LoVo (cell line): ENCODE measurements at places on chromosomes 13 and 19.
A peak's percentile ranks its signal among the peaks of the same experiment; 100 is the strongest.

- no peak for DNase-seq
These were observed 31.0 kb upstream of the SPRY2 start for GRCh38 chr13:80371840-80372509.

- DNase-seq = no peak
These were observed 3.3 kb downstream of the REX1BD start for GRCh38 chr19:18591735-18592385.

GRCh38 chr19:3062165-3063105, at the start of gene TLE5:
TSS of gene TLE5 (minus strand) at chr19:3062495. CDS start at chr19:3062200, 295 bp downstream.
- DNase-seq = peak; percentile 71

DNA sequence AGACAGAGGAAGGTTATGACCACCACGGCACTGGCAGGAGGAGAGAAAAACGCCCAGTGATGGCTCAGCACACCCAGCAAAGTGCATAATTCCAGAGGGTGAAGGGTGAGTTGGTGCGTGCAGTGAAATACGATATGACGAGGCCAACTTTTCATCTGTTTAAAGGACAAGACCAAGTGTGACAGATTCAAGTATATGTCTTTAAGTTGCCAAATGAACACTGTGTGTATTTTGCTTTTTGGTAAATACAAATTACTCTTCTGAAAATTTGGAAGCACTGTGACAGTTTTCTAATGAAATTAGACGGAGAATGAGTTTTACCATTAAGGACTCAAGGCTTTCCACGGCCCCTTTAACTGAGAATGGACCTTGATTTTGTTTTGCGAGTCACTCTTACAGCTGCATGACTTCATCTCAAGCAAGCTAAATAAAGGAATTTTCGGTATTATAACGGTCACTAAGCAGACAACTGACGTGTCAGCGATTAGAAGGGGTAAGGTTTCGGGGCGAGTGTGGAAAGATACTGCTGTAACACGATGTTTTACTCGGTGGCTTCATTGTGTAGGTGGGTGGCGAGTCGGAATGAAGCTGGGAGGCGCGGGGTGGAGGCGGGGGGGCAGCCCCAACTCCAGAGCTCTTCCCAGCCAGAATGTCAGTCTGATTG, 22.8 kb downstream of the COL4A2 start:
- DNase-seq = no peak

GRCh38 chr19:29880498-29881081, 61.4 kb upstream of the URI1 start:
- no peak for DNase-seq

GRCh38 chr19:48393559-48394330, at the start of gene GRIN2D:
TSS of gene GRIN2D (plus strand) at chr19:48393668. CDS start at chr19:48398393, 4,725 bp downstream.
- no peak for DNase-seq

GRCh38 chr19:44588771-44589112, 24.6 kb upstream of the IGSF23 start:
- DNase-seq = peak; percentile 69

- no peak for DNase-seq
These were observed 213.6 kb upstream of the CSNK1A1L start for GRCh38 chr13:37319031-37319443.

- DNase-seq = no peak
These were observed 57.2 kb downstream of the DHRS12 start for GRCh38 chr13:51746802-51747201.

DNA sequence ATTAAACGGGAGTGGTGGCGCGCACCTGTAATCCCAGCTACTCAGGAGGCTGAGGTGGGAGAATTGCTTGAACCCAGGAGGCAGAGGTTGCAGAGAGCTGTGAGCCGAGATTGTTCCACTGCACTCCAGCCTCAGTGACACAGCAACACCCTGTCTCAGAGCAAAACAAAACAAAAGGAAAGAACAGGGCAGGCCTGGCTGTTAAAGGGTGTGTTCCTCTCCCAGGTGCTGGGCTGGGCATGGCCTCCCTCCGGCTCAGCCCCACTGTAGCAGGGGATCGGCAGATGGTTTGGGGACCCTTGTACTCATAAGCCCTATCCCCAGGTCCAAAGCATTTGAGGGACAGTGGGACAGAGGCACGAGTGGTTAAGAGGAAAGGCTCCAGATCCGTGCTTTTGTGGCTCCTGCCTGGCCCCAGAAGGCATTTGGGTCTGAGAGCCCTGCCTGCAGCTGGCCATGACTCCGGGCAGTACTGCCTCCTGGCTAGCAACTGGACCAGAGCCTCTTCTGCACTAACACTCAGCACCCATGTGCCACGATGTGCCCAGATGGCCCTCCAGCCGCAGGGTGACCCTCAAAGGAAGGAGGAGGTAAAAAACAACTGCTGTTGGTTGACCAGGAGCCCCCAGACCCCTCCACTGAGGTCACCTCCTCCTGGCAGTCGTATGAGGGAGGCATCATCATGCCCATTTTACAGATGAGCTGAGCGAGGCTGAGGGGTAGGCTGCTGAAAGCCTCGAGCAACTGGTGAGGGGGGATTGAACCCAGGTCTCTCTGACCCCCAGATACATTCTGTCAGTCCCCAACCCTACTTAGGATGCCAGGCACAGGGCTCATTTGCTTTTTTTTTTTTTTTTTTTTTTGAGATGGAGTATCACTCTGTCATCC, 10.0 kb downstream of the RFX1 start:
- DNase-seq = no peak
